ENCODE measurements at places on chromosomes 11 and 22.

GRCh38 chr11:118789501-118790356 is 1.2 kb downstream of the DDX6 start:
- peak; percentile 8 for DNase-seq

- no peak for DNase-seq
Observed at GRCh38 chr11:102144357-102145355, 34.4 kb downstream of the YAP1 start.

DNA sequence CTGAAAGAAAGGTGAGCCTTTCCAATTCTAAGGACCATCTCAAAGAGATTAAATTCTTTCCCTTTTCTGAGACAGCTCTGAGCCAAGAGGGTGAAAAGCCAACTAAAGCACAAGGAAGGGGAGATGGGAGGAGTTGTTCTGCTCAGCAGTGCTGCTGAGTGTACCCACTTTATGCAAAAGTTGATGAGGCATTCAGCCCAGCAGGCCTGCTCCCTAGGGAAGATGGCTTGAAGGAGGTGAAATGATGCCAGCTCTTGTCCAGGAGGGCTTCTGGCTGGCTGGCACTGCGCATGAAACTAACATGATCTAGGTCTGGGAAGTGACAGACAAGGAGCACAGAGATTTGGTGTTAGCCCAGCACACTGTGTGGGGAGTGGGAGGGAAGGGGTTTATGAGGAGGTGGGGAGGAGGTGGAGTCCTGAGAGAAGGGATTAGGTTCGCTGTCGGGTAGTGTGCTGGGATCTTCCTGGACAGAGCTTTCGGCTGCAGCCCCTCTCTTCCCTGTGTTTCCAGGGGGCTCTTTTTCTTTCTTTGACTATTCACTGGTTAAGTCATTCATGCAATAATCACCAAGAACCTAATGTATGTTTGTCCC is 225.5 kb upstream of the NARS2 start:
- DNase-seq = no peak

GRCh38 chr11:34261820-34262219 is 96.0 kb downstream of the ABTB2 start:
- no peak for DNase-seq

GRCh38 chr11:106379265-106379664 is 301.8 kb downstream of the AASDHPPT start:
- no peak for DNase-seq

GRCh38 chr11:130209954-130210854 is 50.6 kb downstream of the ST14 start:
- no peak for DNase-seq

- no peak for DNase-seq
Observed at GRCh38 chr11:134514354-134514951, 102.4 kb upstream of the B3GAT1 start.

GRCh38 chr11:37896016-37896415 is 1298.0 kb upstream of the RAG2 start:
- no peak for DNase-seq

DNA sequence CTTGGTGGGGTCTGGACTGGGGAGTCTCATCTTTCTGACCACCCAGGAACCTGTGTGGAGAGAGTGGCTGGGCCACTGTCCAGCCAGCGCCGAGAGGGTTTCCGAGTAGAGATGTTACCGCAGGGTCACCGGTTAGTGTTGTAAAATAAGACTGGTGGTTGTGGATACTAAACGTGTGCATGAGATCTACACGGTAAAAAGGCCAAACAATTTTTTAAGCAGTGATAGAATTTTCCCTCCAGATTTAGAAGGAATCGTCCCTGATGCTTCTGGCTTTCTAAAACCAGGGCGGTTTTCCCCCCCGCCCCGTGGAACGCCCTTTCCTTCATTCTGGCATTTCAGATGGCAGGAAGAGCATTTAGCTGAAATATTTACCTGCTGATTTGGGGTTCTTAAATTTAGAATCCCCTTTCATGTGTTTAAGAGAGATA is 72.6 kb upstream of the PPARA start:
- DNase-seq = no peak

- no peak for DNase-seq
Observed at GRCh38 chr11:64125676-64126075, 40.2 kb downstream of the MACROD1 start.

DNA sequence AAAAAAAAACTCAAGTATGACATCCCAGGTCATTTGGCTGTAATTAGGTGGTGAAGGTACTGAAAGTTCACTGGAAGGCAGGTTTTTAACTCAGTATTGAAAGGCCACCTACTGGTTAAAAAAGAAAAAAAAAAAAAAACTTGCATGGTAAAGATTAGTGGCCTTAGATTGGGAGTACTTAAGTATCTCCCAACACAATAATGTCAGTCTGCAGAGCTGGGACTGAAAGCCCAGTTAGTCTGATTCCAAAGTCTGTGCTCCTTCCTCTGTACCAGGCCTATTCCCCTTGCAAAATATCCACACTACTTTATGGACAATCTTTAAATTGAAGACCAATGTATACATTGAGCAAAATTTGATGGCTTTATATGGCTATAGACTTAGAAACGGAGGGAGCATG is 85.5 kb downstream of the NOX4 start:
- peak; percentile 10 for DNase-seq

DNA sequence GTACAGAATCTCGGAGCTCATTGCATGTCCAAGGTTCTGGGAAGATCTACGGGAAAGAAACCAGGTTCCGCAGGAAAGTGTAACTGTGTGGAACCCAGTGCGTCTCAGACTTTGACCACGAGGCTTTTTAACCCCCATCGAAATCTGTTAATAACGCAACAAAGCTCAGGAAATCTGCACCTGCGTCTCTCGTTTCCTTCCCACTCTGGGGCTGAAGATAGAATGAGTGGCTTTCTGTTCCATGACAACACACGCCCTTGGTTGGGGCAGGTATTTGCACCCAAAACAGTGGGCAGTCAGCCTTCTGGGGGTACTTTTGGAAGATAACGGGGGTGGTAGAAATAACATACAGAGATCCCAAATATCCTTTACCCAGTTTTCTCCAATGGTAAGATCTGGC is 38.5 kb downstream of the ISX start:
- DNase-seq = no peak

- DNase-seq = peak; percentile 73
Observed at GRCh38 chr11:100546714-100547113, 140.4 kb upstream of the ARHGAP42 start.

DNA sequence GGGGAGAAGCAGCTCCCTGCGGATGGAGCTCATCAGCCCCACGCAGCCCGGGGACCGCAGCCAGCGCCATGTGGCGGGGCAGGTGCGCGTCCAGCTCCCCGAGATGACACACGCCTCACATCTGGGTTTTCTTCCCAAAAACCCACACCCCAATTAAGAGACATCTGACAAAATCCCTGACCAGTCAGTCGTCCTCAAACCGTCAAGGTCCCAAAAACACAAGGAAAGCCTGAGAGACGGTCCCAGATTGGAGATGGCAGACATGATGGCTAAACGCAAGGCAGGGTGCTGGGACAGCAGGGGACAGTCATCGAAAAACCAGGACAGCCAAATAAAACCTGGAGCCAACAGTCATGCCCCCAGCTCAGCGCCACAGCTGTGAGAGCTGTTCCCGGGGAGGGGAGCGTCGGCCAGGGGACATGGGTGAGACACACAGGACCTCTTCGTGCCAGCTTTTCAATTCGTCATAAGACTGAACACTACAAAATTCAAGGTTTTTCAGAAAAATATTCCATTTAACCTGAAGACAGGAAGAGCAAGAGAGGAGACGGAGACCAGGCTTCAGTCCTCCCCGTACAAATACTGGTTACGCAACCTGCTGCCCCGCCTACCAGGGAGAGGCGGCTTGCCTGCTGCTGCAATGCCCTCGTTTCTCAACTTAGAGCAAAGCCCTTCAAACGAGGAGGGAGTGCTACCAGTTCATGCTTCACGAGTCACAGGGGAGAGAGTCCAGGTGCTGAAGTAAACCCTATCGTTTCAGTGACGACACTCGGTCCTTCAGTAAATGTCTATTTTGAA is 10.5 kb downstream of the TOLLIP start:
- peak; percentile 10 for DNase-seq

GRCh38 chr11:15649371-15650104 is 534.8 kb downstream of the INSC start:
- no peak for DNase-seq

DNA sequence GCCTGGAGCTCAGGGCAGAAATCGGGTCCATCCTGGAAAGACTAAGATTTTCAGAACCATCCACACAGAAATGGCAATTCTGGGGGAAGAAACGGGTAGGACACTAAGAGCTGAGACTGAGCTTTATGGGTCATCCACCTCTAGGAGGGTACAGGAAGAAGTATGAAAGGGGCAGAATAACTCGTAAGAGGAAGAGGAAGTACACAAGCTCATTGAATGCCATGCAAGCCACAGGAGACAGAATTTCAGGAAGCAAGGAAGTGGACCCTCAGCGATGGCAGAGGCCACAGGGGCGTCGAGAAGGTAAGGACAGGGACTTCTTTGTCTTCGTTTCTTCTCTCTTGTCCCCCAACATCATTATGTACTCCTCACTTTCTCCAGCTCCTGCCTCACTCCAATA is 169.6 kb downstream of the MAML2 start:
- no peak for DNase-seq

DNA sequence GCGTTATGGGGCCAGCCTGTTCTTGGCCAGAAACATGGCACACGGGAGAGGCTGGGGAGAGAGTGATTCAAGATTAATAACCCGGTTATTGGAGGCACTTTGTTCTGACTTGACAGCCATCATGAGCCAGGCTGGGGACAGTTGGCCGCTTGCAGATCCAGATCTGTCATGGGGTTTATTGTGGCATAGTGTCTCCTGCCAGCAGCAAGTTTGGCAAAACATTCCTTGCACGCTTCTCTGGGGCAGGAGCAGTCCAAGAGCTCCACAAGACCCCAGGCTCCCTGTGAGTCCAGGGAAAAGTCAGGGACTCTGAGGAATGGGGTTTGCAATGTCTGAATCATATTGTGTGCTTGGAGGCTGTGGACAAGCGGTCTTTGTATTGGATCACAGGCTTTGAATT is 270.4 kb downstream of the MIAT start:
- no peak for DNase-seq
